ENCODE measurements at places on chromosomes 2 and 18. TPM values are rescaled to one million over a fixed set of nuclear protein-coding genes. Genes with fewer than 3 reads are reported as not detected.

Gene EVA1A
- 5.7 TPM for total RNA-seq

Gene TUBA4B
- not detected for total RNA-seq

Gene QPCT
- total RNA-seq = 75.5 TPM

Gene AFF3
- 5.0 TPM for total RNA-seq

Gene TM4SF20
- total RNA-seq = not detected

Gene GPAT2
- 2.9 TPM for total RNA-seq

Gene PROC
- total RNA-seq = not detected

Gene LYG1
- 1.3 TPM for total RNA-seq

Data from suprapubic skin (tissue), 4 donors.